ENCODE measurements at places on chromosomes 16 and 17. TPM values are rescaled to one million over a fixed set of nuclear protein-coding genes. Genes with fewer than 3 reads are reported as not detected.

The ITGAD gene
- not detected for total RNA-seq

The GNGT2 gene
- 2.9 TPM for total RNA-seq

GRCh38 chr17:81093619-81094508, 58.9 kb downstream of the BAIAP2 start:
- DNase-seq, result no peak

DNA sequence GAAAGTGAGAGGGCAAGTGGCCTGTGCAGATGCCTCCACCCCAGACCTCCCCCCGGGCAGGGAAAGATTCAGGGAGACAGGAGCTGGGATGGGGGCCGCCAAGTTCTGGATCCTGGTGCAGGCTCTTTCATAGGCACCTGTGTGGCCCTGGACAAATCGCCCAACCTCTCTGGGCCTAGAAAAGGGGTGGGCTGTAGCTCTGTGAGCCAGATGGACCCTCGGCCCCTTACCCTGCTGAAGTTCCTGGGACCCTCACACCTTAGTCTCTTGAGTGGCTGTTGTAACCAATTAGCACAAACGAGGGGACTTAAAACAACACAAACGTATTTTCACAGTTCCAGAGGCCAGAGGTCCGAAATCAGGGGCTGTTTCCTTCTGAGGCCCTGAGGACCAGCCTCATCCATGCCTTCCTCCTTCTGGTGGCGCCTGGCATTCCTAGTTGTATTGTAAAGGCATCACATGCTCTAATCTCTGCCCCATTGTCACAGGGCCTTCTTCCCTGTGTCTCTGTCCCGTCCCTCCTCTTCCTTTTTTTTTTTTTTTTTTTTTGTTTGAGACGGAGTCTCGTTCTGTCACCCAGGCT, 352.6 kb downstream of the SEC14L1 start:
- no peak for DNase-seq

- no peak for DNase-seq
These were observed 28.6 kb upstream of the METRNL start for GRCh38 chr17:83050651-83051395.

DNA sequence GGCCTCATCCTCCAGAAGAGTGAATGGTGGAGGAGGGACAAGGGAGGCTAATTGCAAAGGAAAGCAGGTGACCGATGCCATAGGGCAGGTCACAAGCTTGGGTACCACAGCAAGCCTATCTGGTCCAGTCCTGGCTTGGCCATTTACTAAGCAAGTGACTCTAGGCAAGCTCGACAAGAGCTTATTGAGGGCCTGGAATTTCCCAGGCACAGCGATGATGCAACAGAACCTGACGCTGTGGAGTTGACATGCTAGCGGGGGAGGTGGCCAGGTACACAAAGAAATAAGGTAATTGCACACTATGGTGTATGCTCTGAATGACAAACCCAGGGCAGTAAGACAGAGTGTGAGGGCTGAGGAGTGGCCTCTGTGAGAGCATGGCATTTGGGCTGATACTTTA, 98.5 kb downstream of the PGS1 start:
- no peak for DNase-seq

The CD300H gene
- total RNA-seq, result not detected

DNA sequence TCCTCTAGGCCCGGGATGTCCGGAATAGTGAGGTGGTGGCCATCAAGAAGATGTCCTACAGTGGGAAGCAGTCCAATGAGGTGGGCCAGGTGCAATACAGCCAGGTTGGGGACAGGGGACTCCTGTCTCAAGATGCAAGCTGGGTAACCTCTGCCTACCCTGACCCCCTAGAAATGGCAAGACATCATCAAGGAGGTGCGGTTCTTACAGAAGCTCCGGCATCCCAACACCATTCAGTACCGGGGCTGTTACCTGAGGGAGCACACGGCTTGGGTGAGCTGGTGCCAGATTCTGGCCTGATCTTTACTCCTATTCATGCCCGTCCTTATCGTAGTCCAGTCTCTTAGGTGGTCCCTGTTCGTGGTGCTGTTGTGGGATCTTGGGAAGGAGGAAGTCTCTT, 4.4 kb downstream of the TAOK2 start:
- DNase-seq, result no peak

The SDR42E1 gene
- total RNA-seq, result 28.3 TPM

DNA sequence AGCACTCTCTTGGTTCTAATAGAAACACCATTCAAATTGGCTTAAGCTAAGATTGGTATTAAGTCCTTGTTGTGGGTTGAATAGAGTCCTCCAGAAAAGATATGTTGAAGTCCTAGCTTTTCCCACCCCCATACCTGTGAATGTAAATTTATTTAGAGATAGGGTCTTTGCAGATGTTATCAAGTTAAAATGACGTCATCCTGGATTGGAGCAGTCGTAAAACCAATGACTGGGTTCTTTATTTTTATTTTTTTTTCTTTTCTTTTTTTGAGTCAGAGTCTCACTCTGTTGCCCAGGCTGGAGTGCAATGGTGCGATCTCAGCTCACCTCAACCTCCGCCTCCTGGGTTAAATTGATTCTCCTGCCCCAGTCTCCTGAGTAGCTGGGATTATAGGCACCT, 658.6 kb upstream of the RBFOX1 start:
- DNase-seq, result no peak

The CSH1 gene
- not detected for total RNA-seq

GRCh38 chr16:17080105-17080504, 390.7 kb downstream of the XYLT1 start:
- DNase-seq, result no peak

The HOXB4 gene
- 28.7 TPM for total RNA-seq

The CLEC19A gene
- not detected for total RNA-seq

DNA sequence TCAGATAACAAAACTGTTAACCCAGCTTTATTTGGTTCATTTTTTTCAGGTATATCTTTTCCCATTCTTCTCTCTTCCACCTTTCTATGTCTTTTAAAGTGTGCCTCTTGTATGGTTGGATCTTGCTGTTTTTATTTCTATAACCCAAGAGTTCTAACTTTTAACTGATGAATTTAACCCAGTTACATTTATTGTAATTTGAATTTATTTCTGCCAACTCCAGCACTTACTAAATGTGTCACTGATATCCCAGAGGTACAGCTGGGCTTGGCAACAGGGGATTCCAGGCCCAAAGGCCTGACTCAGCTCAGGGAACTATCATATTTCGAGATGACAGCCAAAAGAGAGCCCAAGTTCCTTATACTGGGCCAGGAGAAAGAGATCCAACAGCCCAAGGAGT, 200.1 kb downstream of the GSG1L start:
- DNase-seq, result no peak

The RUNDC3A gene
- total RNA-seq, result 1.3 TPM

DNA sequence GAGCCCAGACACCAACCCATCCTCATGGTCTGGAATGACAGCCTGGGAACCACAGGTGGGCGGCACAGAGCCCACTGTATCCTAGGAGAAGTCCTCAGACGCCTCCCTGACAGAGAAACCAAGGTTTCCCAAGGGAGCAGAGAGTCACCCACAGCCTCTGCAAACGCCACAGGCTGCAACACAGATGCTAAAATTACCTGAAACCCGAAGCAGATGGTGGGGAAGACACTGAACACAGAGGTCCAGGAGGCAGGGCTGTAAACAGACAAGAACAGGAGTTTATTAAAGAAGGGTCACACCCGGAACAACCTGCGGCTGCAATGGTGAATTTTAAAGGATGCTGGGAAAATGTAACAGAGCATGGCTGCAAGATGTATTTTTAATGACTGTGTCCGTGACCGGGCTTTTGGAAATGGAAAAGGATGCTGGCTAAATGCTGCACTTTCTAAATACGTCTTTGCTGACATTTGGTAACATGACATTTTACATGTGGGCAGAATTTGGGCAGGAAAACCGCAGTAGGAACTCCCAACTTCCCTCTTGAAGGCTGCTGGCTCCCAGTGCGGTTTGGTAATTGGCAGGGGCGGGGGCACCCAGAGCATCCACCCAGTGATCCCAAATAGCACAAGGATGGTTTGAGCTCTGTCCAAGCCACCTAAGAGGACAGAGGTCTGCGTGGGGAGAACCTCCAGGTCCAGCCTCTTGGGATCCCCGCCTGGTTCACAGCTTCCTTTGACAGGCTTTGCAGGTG, 13.1 kb downstream of the SLC38A8 start:
- DNase-seq, result no peak

DNA sequence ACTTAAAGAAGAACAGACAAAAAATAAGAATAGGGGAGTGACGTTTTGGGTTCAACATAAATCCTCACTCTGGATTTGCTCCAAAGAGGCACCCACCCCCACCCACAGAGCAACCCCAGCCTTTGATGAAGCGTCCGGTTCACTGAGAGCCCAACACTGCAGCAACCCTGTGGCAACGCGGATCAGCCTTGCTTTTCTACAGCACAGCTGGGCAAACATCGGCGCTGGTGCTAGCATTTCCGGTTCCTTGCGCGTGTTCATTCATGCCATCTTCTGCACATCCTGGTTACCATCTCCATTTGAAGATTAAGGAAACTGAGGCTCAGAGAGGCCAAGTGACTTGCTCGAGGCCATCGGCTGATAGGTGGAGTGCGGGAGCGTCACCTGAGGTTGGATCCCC, 8.7 kb upstream of the GINS2 start:
- DNase-seq, result no peak

DNA sequence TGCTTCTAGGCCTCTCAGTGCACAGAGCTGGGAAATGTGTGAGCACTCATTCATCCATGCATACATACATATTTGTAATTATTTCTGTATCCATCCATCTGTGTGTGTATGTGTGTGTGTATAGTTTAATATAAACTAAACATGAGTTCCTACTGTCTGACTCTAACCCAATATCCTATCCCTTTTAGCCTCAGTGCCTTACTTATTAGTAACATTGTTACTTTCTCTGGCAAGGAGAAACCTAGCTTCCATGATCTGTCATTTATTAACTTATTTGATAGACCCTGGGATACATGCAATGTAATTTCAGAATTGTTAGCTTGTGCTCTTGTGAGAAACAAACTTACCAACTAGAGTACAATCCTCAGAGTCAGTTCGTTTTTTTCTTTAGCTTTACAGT, 59.0 kb upstream of the WSCD1 start:
- no peak for DNase-seq

DNA sequence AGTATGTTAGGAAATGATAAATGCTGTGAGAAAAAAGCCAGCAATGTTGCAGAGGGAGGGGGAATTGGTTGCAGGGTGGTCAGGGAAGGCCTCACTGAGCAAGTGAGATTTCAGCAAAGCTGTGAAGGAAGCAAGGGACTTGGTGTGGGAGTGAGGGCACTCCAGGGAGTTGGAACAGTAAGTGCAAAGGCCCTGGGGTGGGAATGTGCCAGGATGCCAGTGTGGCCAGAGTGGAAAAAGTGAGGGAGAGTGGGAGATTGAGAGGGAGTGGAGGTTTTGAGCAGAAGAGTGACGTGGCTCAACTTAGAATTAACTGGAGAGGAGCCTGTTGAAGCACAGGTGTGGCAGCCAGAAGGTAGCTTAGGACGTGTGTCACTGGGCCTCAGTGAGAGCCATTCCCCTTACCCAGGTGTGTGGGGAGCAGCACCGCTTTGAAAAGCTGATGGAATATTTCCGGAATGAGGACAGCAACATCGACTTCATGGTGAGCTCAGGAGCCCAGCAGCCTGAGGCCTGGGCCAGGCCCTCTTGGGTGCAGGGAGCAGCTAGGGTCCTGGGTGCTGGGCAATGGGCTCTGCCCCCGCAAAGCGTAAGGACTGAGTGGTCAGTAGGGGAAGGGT, 16.6 kb downstream of the FMNL1 start:
- DNase-seq, result no peak

- no peak for DNase-seq
These were observed 10.9 kb downstream of the RARA start for GRCh38 chr17:40319651-40320540.

DNA sequence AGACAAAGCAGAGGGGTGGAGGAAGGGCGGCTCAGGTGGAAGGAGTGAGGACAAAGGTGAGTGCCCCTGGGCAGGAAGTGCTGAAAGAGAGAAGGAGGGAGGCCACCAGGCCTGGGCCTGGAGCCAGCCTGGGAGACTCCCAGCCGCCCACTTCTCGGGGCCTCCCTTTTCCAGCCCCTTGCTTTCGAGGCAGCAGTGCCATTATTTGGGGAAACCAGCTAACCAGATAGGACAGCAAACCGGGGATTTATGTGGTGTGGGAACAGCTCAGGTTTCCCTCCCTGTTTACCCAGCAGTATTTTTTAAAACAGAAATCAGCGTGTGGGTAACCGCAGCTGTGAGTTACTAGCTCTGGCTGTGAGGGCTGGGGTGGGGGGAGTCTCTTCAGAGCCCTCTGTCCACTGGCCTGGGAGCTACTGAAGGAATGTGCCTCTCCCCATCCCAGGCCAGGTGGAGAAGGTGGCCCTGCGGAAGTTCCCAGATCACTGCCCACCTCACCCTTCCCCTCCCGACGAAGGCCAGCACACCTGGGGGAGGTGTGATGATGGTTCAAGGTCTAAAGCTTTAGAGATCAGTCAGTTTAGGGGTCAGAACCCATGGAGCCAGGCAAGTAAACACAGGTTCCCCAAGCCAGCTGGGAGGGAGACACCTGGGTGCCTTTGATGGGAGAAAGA, 8.4 kb upstream of the MEOX1 start:
- no peak for DNase-seq

Measured in ureter (tissue), 1 donor.